ENCODE measurements at places on chromosomes 6 and 20.

DNA sequence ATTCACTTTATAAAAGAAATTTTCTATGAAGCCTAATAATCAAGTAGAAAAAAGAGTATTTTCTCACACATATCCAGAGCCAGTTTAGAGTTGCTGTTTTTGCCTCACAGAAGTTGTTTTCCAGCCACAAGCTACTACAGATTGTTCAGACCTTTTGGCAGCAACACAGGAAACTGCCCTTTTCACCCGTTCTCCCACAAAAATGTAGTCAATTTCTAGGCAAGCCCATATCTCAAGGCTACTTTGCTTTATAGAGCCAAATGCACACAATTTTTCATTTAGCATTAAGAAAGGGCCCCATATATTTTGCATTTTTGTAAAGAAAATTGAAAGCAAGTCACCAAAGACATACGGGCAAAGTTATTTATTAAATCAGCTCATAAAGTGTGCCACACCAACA, 49.5 kb downstream of the EPB41L2 start:
- peak; percentile 73 for DNase-seq

GRCh38 chr6:159726255-159726917, 920 bp upstream of the WTAP start:
- no peak for DNase-seq

DNA sequence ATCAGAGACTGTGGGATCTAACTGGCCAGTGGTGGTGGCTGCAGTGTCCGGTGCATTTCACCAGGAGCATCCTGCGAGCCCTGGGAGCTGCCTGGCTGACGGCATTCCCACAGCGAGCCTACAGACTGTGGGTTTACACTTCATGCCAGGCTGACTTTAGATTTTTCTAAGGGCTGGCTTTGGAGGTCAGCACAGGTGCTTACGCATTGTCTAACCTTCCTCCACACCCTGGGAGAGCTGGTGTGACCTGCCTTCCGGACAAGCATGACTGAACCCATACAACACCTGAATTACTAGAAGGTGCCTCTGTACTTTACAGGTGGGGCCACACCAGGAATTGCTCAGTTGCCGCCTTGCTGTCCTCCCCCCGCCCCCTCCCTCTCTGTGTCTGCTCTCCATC, 96.2 kb downstream of the RREB1 start:
- DNase-seq, result no peak

- no peak for DNase-seq
Measured at GRCh38 chr6:56364431-56364826, 117.0 kb upstream of the COL21A1 start.

- peak; percentile 60 for DNase-seq
Measured at GRCh38 chr6:147279427-147279826, 75.2 kb downstream of the STXBP5 start.

DNA sequence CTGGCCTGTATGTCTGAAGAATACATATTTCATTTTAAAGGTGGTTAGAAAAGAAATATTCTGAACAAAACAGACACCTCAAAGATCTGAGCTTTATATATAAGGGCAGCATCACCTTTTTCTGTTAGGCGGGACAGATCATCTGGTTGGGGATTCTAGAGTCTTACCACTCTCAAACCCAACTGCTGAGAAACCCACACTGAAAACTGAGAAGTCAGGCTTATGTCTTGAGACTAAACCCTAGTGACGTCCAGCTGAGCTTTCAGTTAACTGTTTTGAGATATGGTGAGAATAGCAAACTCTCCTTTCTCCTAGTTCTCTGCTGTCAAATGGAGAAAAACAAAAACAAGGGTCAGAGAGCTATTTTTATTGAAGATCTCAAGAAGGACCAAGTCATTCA, 63.7 kb upstream of the CCN6 start:
- no peak for DNase-seq

GRCh38 chr6:126788861-126789365, 329.6 kb upstream of the RSPO3 start:
- DNase-seq, result no peak

GRCh38 chr20:48673507-48673906, 154.3 kb downstream of the PREX1 start:
- DNase-seq, result no peak

DNA sequence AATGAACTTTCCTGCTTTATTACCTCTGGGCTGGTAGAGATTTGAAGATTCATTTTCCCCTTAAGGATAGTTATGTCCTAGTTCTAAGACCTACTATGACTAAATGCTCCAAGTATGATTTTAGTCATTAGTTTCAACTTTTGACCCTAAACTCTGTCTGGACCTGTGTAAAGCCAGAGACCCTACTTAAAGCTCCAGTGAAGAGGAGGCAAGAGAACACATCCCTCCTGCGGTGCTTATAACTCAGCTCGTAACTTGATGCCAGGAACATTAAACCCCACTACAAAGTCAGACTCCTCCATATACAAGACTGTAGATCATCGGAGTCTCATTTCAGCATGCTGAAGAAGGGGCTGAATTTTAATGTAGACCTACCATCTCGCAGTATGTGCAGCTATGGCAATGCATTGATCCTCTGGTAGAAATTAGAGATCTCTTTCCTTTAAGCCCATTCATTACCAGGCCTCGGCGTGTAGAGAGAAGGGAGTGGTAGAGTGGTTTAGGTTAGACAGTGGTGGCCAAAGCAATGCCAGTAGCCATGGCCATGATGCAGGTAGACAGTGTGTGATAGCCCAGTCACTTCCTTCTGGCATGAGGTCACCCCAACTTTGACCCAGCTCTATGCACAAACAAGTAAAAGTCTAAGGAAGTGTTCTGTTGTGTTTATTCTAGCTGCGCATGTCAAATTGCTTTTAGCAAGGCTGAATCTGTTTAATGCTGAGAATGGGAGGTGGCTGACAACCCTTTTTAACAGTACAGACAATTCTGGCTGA, 34.8 kb upstream of the MYB start:
- peak; percentile 45 for DNase-seq

GRCh38 chr6:57302477-57302876, 15.0 kb upstream of the PRIM2 start:
- DNase-seq, result no peak
